ENCODE measurements at places on chromosomes 11 and 22.

- no peak for DNase-seq
These were observed at the start of gene NEFH for GRCh38 chr22:29479417-29480261. NEFH (plus strand) TSS chr22:29480218; CDS start chr22:29480263, 45 bp downstream.

DNA sequence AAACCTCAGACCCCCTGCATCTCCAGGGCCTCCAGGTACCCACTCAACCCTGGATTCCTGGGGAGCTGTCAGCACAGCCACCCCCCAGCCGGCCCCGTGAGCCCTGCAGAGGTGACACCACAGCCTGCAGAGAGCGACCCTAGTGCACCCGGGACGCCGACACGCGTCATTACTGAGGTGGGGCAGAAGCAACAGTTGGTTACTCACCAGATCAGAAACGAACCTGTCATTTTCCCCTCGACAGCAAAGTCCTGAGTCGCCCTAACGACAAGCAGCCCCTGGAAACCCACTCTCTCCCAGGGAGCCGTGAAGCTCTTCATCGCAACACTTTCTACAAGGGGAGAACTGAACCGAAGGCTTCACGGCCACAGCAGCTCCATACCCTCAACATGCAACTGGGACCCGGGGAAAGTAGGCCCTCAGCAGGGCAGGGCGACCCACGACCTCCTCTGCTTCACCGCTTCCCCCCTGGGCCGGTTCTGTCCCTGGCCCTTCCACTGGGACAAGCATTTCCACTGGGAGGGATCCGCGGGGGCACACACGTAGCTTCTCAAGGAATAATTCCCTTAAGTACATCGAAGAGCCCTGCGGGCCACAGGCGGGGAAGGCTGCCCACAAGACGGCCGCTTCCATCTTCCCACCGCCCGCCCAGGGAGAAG, 1.6 kb downstream of the BRD1 start:
- no peak for DNase-seq

DNA sequence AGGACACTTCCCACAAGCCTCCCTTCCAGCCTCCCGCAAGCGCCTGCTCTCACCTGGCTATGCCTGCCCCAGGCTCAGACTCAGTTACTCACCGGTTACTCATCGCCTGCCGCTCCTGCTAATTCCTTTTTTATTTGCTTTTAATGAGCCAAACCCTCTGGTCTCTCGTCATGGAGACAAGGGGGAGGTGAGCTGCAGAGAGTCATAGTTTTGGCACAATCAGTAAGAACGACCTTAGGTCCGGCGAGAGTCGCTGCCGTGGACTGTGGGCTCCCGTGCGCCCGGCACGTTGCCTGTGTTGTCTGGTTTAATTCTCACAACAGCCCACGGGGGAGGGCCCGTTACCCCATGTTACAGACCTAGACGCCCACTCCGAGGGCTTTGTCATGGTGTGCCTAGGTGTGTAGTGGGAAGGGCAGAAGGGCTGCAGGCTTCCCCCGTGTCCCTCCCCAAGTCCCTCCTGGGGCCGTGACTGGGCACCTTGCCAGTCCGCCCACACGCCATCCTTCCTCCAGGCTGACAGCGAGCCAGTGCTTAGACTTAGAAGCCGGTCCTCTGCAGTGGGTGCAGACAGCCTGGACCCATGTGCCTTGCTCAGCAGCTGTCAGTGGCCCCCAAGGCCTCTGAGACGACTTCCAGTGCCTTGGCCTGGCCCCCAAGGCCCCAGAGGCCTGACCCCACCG, 42.2 kb downstream of the WNT7B start:
- no peak for DNase-seq

GRCh38 chr22:29002603-29003002, 59.0 kb downstream of the C22orf31 start:
- DNase-seq: no peak

- no peak for DNase-seq
These were observed 72.3 kb upstream of the POU2AF2 start for GRCh38 chr11:111173221-111173620.

- DNase-seq: no peak
These were observed 28.9 kb downstream of the AP1B1 start for GRCh38 chr22:29359469-29359868.

GRCh38 chr22:35950262-35950661, 78.4 kb downstream of the RBFOX2 start:
- DNase-seq: no peak

GRCh38 chr22:38964989-38965388, 7.6 kb downstream of the APOBEC3A start:
- DNase-seq: no peak

DNA sequence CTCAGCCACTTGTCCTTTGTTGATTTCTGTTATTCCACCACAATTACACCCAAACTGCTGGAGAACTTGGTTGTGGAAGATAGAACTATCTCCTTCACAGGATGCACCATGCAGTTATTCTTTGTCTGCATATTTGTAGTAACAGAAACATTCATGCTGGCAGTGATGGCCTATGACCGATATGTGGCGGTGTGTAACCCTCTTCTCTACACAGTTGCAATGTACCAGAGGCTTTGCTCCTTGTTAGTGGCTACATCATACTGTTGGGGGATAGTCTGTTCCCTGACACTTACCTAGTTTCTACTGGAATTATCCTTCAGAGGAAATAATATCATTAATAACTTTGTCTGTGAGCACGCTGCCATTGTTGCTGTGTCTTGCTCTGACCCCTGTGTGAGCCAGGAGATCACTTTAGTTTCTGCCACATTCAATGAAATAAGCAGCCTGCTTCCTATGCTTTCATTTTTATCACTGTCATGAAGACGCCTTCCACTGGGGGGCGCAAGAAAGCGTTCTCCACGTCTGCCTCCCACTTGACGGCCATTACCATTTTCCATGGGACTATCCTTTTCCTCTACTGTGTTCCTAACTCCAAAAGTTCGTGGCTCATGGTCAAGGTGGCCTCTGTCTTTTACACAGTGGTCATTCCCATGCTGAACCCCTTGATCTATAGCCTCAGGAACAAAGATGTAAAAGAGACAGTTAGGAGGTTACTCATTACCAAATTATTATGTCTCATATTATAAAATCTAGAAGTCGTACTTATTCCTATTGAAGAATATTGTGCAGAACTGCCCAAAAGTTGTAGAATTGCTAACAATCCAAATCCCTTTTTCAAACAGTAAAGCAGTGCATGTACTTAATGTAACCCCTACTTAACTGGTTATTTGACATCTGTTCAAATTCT, 53.2 kb downstream of the OR4C6 start:
- DNase-seq: no peak

- DNase-seq: no peak
These were observed 59.5 kb upstream of the SCUBE2 start for GRCh38 chr11:9150926-9151325.

DNA sequence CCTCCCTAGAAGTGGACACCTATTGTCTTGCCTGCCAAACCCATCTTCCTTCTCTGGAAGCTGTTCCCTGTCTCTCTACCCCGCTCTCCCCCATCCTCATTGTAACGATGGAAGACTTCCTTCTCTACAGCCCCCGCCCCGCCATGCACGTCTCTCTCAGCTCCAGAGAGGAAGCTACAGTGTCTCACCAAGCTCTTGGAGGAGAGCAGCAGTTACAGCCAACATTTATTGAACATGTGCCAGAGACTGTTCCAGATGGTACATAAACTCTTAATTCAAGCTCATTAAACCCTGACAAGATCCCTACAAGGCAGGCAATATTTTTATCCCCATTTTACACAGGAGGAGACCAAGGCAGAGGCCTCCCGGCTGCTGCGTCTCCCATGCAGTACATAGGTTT, 15.1 kb downstream of the MCHR1 start:
- DNase-seq: no peak

Measured in cortex of kidney (tissue), 1 donor.